ENCODE measurements at places on chromosomes 3 and 15.

DNA sequence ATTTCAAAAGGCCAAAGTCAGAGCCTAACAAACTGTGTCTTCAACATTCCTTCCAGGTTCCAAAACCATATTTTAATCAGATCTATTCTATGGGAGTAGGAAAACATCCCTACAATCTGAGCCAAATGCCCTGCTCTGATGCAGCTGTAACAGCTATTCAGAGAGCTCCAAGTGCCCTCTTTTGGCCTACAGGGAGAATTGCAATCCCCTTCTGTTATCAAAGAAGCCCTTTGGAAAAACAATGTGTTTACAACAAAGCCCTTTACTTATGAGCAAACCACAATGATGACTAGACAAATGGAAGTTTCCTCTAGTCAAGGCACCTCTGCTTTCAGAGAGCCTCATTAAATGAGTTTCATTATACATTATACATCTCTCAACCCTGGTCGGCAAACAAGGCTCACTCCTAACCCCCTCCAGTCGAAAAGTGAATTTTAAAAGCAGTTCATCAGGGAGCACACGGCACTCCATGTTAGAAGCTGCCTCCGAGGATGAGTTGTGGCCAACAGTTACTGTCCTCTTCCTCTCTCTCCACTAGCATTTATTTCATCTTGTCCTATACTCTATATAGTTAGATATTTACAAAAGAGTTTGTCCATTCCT lies 42.6 kb upstream of the TMCO5A start:
- peak; percentile 56 for DNase-seq

DNA sequence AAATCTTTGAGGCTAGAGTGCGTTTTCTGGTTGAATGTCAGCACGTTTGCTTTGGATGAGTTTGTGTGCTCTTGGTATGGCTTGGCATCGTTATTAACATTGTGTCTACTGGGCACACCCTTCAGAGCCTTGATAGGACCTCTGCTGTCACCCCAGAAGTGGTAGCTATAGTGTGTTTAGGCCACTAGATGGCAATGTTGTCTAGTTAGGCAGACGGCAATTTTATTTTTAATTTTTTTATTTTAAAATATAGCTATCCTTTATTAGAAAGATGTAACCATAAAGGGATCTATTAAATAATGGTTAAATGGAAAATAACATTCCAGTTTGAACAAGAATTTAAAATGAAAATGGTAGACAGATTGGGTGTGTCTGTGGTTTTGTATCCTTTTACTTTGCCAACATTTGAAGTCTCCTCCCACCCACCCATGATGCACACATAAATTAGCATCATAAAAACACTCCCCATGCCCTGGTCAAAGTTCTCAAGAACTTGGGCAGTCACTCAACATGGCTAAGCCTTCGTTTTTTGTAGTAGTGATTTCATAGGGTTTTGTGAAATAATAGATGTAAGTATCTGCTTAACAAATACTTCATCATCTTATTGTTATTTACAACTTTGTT lies 200.7 kb downstream of the KCNH8 start:
- no peak for DNase-seq

- no peak for DNase-seq
These were observed 225 bp downstream of the RHOA start for GRCh38 chr3:49411535-49411967.

GRCh38 chr3:124810970-124811369 lies 76.2 kb downstream of the ITGB5 start:
- DNase-seq = no peak

- peak; percentile 84 for DNase-seq
These were observed at the start of gene PSMA4 for GRCh38 chr15:78540141-78540870. TSS of gene PSMA4 (plus strand) at chr15:78540444. CDS start at chr15:78541928, 1,484 bp downstream.

- no peak for DNase-seq
These were observed 264.4 kb downstream of the ZPLD1 start for GRCh38 chr3:102699104-102699818.

- DNase-seq = no peak
These were observed 13.2 kb upstream of the SCAMP5 start for GRCh38 chr15:74982183-74982582.

DNA sequence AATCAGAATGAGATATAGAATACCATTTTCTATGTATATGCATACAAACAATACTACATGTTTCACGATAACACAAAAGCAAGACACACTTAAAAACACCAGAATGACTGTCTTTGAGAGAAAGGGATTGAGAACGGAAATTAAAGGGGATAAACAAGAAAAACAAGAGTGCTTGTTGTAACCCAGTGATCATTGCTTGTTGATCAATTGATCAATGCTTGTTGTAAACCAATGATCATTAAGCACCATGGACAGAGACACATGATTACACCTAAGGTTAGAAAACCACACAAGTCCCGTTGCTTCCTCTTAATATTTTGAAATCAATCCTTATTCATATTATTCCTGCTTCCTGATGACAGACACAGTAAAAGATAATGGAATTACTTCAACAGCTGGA lies 1.1 kb upstream of the OR4F15 start:
- DNase-seq = no peak

Measured in SHP77 treated with DMSO at 0.1 percent for 48 hours (cell line).